ENCODE measurements at places on chromosomes 6 and 20.
A peak's percentile ranks its signal among the peaks of the same experiment; 100 is the strongest.

DNA sequence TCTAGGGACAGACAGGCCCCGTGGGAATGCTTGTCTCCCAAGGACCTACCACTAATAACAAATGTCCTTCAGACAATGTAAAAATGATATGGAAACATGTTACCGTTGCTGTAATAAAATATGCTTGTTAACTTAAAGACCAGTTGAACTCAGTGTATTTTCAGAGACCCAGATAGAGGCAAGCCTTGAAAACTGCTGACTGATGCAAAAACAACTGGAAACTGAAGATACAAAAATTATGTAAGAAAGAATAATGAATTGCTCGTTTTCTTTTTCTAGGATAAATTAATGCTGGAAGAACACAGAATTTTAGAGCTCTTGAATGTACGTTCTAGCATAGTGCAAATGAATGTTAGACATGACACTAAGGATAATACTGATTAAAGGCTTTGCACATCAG is 311.5 kb upstream of the MAN1A1 start:
- DNase-seq = no peak

DNA sequence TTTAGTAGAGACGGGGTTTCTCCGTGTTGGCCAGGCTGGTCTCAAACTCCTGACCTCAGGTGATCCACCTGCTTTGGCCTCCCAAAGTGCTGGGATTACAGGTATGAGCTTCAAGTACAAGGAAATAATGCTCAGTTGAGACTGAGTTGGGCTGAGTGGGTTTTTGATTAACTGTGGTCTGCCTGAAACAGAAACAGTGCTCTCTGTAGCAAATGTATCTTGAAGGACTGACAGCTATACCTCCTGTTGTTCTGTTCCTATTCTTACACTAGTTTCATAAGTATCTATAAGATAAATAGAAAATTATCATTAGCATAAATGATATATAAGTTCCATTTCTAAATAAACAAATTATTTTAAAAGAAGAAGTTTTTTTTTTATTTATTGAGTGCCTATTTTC is 142.8 kb upstream of the PTPRK start:
- DNase-seq = no peak

GRCh38 chr20:1130847-1131246 is 12.4 kb downstream of the PSMF1 start:
- DNase-seq = no peak

DNA sequence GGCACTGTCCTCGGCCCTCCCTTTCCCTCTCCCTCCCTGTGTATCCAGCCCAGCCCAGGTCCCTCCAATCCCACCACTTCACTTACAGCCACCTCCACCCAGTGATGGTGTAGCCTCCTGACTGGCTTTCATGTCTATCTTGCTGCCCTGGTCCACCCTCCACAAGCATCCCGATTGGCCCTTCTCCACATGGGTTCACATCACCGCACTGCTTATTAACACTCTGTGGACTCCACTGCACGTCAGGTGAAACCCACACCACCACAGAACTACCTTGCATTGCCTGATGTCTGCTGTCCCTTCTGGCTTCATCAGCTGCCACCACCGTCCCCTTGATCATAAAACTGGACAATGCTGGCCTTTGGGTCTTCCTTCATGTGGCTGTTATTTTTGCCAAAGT is 220.4 kb upstream of the ARID1B start:
- DNase-seq = no peak

DNA sequence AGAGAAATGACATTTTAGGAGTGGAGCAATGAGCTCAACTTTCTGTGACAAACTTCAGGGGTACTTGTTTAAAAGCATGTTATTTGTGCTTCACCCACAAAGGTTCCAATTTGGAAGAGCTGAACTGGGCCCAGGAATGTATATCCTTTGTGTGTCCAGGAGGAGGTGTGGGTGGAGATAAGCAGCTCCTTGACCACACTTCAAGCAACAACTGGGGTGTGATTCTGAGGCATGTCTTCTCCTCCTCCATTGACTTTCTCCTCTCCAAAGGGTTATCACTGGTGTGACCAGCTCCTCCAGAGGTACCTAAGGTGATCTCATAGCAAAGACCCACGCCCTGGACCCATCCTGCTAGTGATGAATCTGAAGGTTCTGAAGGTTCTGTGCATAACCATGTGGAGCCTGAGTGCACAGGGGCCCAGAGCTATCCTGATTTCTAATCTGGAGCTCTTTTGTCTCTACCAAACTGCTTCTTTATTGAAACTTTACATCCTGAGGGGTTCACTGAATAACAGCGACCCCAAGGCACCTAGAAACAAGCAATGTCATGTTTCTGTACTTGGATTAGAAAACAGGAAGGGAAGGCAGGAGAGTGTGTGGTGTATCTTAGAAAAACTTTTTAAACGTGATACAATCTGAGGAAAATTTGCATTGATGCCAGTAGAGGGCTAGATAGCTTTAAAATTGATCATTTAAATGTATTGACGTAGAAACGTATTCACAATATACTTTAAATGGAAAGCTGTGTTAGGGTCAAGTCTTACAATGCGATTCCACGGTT is 60.9 kb upstream of the CD93 start:
- no peak for DNase-seq

GRCh38 chr20:32509639-32510066 is 75.5 kb downstream of the NOL4L start:
- no peak for DNase-seq

DNA sequence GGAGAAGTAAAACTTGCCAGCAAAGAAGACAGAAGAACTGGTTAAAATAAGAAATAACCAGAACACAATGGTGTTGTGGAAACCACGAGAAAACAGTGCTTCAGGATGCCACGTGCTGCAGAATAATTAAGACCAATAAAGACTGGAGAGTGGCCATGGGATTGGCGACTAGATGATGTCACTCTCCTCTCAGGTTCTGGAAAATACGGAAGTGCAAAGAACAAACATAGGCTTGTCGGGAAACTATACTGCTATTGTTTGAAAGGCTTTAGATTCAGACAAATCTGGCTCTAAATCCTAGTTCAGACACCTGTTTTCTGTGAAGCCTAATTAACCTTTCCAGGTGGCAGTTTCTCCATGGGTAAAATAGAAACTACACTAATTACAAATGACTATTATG is 138.4 kb upstream of the STXBP5 start:
- no peak for DNase-seq

- no peak for DNase-seq
Measured at GRCh38 chr6:74041420-74041819, 345.4 kb downstream of the CD109 start.

DNA sequence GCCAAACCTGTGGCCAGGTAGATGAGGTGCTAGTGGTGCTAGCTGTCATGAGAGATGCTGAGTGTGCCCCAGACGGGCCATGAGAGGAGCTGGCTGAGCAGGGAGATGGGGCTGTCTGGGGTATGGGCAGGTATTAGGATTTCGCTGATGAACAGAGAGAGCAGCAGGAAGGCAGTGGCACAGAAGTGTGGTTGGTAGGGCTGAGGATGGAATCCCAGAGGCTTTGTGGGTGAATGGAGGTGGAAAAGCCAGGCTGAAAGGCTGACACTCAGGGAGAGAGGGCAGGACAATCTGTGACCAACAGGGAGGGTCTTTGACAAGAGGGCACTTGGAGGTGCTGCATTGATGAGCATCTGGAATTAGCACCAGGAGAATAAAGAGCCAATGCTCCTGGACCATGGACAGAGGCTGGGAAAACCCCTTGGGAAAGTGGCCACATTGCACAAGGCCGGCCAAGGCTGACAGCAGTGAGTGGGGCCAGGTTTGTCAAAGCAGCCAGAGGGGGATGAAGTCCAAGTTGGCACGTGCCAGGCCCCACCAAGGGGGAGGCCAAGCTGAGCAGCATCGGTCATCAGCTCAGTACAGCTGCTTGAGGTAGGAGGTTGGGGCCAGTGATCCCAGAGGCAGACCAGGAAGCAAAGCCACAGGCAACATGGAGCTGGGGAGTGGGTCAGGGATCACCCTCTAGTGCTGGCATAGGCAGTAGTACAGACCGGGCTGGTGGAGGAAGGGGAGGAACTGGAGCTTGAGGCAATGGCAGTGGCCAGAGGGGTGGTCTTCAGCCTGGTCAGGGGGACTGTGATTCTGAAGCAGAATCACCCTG is 19.7 kb upstream of the SGK2 start:
- no peak for DNase-seq

- peak; percentile 73 for DNase-seq
Measured at GRCh38 chr6:100344761-100345160, 120.0 kb downstream of the SIM1 start.
